ENCODE measurements at places on chromosomes 11 and 22. TPM values are rescaled to one million over a fixed set of nuclear protein-coding genes. Genes with fewer than 3 reads are reported as not detected.

The NTM gene
- total RNA-seq: 87.2 TPM

The INSC gene
- total RNA-seq: not detected

The CARD16 gene
- total RNA-seq: 22.5 TPM

The TRMU gene
- 56.8 TPM for total RNA-seq

The MYRF gene
- total RNA-seq: 58.7 TPM

The MS4A12 gene
- not detected for total RNA-seq

The YPEL4 gene
- 0.91 TPM for total RNA-seq

The SYCE3 gene
- 3.4 TPM for total RNA-seq

The OR5A1 gene
- total RNA-seq: not detected

The PAMR1 gene
- 7.2 TPM for total RNA-seq

The BIK gene
- total RNA-seq: 2.7 TPM

The PNPLA3 gene
- total RNA-seq: 0.76 TPM

The C11orf54 gene
- total RNA-seq: 81.3 TPM

The SLC25A18 gene
- total RNA-seq: 0.91 TPM

The CD248 gene
- total RNA-seq: 13.5 TPM

All from upper lobe of left lung (tissue), 6 donors.